ENCODE measurements at places on chromosomes 2 and 18.
A peak's percentile ranks its signal among the peaks of the same experiment; 100 is the strongest.

DNA sequence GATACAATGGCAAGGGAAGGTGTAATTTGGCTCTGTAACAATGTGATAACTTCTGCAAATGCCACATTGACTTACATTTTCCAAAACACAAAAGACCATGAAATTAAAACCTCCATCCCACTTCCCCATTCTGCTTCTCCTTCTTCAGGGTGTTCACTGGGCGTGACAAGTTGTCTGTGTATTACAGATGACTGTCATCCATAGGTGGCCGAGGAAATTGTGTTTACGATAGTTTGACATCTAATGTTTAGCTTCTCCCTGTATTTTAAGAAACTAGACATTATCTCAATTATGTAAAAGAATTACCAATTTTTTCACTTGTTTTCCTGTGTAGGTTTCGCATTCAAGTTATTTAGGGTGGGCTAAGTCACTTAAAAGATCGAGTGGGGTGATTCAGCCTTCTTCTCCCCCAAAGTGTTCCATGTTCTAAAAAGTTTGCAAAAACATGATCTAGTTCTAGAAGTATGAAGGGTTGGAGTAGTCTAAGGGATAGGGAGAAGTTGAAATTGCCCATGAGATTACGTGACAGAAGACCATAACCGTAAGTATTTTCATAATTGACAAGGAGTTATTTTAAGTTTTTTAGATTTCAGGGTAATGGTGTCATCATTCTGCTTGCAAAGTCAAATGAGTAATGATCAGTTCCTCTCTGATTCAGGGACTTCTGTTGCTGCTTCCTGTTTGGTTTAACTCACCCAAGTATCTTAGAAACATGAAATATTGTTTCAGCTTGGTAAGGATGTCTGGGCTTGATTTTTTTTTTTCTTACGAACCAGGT is 25.2 kb upstream of the CYTIP start:
- no peak for DNase-seq

DNA sequence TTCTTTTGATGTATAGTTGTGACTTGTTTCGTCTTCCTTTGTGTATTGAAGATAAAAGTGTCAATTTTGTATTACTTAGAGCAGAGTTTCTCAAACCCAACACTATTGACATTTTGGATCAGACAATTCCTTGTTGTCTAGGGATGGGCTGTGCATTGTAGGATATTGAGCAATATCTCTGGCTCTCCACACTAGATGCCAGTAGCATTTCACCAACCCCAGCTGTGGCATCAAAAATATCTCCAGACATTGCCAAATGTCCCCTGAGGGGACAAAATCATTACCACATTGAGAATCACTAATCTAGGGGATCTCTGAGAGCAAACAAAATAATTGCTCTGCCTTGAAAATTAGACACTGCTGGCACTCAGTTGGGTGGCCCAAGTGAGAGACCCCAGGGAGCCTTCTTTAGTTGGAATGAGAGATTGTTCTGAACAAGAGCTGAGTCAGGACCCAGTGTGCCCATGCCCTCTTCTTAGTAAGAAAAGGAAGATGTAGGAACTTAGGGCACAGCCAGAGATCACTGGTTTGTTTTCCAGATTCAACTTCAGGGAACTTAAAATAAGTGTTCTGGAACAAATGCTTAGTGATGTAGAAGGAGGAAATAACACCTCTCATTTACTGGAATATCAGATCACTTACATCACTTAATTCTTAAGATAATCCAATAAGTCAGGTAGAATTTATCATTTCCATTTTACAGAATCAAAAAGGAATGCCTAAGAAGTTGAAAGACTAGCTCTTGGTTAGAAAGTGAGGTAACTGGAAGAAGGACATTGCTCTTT is 466.6 kb upstream of the TNP1 start:
- DNase-seq, result no peak

GRCh38 chr2:20660506-20661420 is 6.2 kb upstream of the GDF7 start:
- DNase-seq, result no peak

- no peak for DNase-seq
Observed at GRCh38 chr2:102141970-102142828, at the start of gene IL1R1. IL1R1 (plus strand) TSS chr2:102142746; CDS start chr2:102157725, 14,979 bp downstream.

DNA sequence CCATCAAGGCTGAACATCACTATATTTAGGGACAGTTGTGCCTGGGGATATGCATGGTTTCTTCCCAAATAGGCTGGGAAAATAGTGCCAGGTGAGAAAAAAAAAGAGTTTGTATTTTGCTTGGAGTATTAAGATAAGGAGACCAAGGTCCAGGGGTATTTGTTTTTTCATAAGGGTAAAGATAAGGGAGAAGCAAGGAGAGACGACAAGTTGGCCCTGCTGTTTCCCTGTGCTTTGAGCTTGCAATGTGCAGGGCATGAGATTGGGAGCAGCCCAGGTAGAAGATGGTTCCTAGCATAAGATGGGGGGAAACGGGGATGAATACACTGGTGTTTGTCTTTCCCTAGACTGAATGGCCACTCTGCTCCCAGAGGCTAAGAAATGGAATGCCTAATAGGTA is 8.8 kb upstream of the GPR39 start:
- no peak for DNase-seq

GRCh38 chr2:74142340-74142739 is 5.4 kb downstream of the BOLA3 start:
- DNase-seq, result no peak

GRCh38 chr2:118616432-118616831 is 231.0 kb downstream of the EN1 start:
- DNase-seq, result no peak

DNA sequence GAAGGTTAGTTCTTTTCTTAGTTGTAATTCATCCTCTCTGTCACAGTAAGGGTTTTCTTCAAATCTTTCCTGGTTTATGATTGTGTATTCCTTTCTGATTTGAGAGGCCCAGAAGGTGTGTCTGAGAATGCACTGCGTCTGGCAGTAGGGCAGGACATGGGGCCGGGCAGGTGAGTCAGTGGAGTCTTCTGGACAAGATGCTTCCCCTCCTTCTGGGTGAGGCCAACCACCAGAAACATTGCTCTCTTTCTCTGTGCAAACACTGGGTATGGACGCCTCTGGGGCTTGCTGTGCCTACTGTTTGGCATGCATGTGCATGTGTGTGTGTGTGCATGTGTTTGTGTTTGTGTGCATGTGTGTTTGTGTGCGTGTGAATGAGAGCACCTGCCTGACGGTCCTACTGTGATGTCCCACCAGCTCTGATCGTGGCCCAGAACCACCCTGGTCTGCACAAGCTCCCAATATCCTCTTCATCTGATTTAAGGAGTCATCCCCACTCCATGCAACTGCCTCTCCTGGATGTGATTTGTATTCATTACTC is 93.2 kb upstream of the DLX2 start:
- no peak for DNase-seq

DNA sequence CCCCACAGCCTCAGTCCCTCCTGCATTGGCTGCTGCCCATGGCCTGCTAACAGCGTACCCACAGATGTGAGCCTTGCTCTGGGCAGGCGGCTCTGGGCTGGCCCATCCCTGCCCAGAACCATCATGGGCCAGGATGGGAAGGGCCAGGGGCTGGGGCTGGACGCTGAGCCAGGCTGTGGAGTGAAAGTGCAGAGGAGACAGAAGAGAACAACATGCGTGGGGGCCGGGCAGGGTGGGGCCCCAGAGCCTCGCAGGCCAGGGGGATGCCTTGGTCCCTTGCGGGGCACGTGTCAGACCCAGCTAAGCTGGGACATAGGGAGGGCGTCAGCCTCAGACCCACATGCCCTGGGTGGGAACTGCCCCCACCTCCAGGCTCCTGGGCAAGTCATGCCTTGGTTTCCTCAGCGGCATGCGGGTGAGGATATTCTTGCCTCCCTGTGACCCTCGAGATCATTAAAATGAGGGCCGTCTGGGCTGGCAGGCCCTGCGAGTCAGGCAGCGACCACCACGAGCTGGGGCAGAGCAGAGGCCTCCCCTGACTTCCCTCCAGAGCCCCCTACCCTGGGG is 27.3 kb downstream of the GPC1 start:
- no peak for DNase-seq

DNA sequence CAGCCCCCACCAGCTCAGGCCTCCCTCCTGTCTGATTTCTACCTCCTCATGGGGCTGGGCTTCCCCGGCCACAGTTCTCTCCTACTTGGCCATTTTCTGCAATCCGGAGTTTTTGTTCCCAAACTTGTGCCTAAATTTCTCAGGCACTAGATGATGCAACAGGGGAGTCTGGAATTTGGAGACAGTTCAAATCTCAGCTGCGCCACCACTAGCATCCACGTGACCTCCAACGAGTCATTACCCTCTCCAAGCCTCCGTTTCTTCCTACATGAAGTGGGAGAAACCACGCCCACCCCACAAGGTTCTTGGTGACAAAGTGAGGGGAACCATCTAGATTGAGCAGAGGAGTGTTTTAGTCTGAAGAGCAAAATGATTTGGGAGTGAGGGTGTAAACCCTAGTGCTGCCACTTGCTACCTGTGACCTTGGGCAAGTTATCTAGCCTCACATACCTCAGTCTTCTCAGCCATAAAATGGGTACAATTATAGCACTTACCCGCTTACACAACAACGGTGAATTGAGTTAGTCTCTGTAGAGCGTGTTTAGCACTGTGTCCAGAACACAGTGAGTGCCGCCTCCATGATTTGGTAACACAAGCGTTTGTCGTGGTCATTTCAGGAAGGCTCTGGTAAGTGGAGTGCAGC is 61.4 kb upstream of the ASAP2 start:
- no peak for DNase-seq

GRCh38 chr2:9594366-9595054 is 36.3 kb downstream of the YWHAQ start:
- no peak for DNase-seq

DNA sequence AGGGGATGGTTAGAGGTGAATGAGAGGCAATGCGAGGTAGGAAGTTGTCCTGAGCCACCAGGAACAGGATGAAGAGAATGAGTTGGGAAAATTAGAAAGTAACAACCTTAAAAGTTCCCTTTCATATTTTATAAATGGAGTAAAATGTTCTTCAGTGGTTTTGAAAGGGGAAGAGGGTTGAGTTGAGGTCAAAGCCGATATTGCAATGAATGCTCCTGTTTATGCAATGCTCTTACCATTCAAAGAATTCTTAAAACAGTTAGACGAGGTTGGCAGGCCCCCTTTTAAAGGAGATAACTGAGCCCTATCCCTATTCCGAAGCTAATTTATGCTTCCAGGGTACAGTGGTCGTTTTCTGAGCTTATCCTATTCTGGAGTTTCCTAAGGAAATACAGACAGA is 2110.3 kb upstream of the CELF4 start:
- DNase-seq, result no peak

DNA sequence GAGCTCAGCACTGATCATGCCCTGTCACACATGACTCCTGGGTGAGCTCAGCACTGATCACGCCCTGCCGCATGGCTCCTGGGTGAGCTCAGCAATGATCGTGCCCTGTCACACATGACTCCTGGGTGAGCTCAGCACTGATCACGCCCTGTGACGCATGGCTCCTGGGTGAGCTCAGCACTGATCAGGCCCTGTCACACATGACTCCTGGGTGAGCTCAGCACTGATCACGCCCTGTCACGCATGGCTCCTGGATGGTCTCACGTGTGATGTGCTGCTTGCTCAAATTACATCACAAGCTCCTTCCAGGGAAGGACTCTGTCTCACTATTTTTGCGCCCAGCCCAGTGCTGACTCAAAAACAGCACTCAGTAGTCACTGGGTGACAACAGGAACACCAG is 258.0 kb downstream of the HDAC4 start:
- DNase-seq, result no peak

- DNase-seq, result no peak
Observed at GRCh38 chr2:177165061-177165583, 47.5 kb upstream of the HNRNPA3 start.

- DNase-seq, result no peak
Observed at GRCh38 chr2:99571533-99571932, 81.7 kb upstream of the REV1 start.

DNA sequence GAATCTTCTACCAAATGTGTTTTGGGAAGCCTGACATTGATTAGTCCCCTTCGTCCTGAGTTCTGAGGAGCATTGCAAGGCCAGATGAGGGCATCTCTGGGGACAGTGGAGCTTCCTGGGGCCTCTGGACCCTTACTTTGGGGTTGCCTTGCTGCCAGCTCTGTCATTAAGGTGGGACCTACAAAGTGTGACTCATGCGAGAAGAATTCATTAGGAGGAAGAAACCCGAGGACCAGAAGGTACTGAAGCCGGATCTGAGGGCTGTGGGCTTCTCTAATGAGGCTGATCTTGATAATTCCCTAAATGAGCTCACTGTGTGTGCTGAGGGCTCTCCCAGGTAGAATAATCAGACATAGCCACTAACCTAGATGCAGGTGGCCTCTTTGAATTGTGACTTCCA is 695 bp upstream of the SCYGR2 start:
- no peak for DNase-seq

- no peak for DNase-seq
Observed at GRCh38 chr2:128464456-128464855, 145.8 kb upstream of the HS6ST1 start.

DNA sequence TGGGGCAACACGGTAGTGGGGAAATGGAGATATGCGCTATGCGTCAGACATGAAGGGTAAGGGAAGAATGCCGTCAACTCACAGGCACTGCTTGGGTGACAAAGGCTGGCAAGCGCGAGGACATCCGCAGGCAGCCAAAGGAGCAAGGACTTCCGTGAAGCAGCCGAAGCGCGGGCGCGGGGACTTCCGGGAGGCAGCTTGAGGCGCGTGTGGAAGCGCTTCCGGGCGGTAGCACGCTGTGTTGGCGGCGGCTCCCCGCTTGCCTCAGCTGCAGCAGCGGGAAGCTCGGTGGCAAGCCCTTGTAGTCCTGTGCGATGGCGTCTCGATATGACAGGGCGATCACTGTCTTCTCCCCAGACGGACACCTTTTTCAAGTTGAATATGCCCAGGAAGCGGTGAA is at the start of gene PSMA8:
Gene PSMA8, plus strand, starts transcription at position 218 of the 400 bp plus-strand sequence. Its CDS starts 97 bp downstream, at position 315.
- DNase-seq, result peak; percentile 59

DNA sequence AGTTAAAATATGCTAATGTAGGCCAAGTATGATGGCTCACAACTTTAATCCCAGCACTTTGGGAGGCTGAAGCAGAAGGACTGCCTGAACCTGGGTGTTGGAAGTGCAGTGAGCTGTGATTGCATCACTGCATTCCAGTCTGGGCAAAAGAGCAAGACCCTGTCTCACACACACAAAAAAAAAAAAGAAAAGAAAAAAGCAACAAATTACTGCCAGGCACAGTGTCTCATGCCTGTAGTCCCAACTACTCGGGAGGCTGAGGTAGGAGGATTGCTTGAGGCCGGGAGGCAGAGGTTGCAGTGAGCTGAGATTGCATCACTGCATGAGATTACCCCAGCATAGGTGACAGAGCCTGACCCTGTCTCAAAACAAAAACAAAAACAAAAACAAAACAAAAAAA is 110.6 kb downstream of the PRELID3A start:
- DNase-seq, result no peak
